Stimulated activated CD4-positive, alpha-beta T cell treated with anti-CD3 and anti-CD28 coated beads, TNF-alpha, amount 100 ng/mL, for 1 hour (primary cell): ENCODE measurements at places on chromosomes 7 and 10.

GRCh38 chr7:111083413-111083812 is 7.5 kb upstream of the LRRN3 start:
- peak; percentile 3 for DNase-seq

- no peak for DNase-seq
Observed at GRCh38 chr10:111089293-111089692, 12.5 kb downstream of the ADRA2A start.

- DNase-seq: no peak
Observed at GRCh38 chr10:7686351-7687171, 16.6 kb upstream of the ITIH2 start.

- no peak for DNase-seq
Observed at GRCh38 chr10:11225935-11226334, 208.3 kb downstream of the CELF2 start.

DNA sequence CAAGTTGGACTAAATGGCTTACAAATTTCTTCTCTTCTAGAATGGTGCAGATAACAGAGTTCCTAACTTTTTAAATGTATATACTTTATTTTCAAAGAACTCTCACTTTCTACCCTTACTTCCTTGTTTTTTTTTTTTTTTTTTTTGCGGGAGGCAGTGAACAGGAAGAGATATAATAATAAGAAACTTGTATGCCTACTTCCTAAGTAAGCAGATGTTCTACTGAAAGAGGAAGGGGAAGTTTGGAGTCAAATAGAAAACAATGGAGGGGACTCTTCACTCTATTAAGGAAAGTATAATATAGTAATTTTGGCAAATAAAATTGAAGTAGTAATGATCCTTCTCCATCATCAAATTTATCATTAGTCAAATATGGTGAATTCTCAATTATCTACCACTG is 754.0 kb downstream of the KCNMA1 start:
- no peak for DNase-seq

DNA sequence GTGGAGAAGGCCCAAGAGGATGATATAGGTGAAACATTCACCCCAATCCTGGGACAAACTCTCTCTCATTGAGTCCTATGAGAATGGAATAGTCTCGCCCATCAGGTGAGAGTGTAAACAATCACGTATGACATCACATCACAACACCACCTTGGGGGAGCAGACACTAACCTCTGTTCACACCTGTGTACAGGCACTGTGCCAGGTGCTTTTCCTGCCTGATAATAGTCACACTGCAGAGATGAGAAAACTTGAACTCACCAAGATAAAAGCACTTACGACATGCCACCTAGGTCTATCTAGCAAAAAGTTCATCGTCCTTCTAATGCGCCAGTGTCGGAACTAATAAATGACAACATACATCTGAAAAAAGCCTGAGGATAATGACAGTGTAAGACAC is 187.8 kb downstream of the FAM107B start:
- DNase-seq: no peak

- DNase-seq: no peak
Observed at GRCh38 chr10:98536551-98536950, 89.8 kb upstream of the HPS1 start.

GRCh38 chr7:141355032-141355431 is 196.2 kb upstream of the AGK start:
- no peak for DNase-seq

- no peak for DNase-seq
Observed at GRCh38 chr10:98424295-98425254, 9.6 kb upstream of the PYROXD2 start.

DNA sequence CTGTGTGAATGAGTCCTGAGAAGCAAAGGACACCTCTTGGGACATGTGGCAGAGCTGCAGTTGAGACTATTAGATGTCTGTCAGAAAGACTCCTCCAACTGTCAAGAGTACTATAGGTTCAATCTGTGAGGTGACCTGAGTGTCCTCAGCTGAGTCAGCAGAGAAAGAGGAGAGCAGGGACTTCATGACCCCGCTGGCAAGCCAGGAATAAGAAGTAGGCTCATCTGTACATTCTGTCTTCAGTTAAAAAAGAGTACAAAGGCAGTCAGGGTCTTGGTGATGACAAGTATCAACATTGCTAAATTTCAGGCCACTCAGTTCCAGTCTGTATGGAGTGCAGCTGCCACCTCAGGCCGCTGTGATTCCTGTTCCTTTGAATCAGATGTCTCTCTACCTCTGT is 25.1 kb downstream of the HECTD2 start:
- DNase-seq: no peak

DNA sequence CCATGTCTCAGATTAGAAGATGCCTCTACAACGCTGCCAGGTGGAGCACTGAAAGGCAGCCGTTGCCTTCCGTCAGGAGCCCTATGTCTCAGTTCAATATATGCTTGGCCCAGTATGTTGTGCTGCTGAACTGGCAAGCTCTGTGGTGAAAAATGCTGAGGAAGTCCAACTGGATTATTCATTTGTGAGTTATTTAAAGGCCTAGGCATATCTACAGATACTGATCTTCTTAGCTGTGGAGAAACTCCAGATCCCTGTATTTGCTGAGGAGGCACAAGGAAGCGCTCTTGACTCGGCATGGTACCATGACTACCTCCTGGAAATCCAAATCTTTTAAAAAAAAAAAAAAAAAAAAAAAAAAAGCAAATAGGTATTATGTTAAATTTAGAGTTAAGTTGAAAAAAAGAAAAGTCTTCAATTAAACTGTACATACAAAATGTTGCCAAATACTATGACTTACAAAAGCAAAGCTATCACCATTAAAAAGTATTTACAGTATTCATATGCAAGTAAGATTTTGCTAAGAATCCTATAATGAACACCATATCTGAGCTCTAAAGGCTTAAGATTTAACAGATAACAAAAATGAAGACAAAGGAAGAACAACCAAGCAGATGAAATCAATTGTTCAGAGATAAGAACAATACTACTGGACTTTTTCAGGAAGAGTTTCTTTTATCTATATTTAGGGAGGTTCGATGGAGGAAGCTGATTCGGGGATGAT is 152.4 kb downstream of the GALNT11 start:
- DNase-seq: no peak

DNA sequence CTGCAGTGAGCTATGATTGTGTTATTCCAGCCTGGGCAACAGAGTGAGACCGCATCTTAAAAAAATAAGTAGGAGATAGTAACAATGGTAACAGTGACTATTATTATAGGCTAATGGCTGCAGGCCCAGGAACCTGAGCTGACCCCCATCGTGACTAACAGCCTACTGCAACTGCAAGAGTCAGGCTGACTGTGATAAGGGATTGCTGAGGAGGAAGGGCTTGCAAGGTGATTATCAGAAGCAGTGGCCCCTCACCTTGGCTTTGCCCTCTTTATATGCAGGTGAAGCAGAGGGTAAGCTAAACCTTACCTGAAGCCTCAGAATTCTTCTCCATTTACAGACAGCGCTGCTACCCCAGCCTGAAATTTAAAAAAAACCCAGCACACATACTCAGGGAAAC is 83.9 kb upstream of the SDK1 start:
- no peak for DNase-seq

- no peak for DNase-seq
Observed at GRCh38 chr7:5620459-5620881, 161.0 kb downstream of the RNF216 start.

- no peak for DNase-seq
Observed at GRCh38 chr10:69916118-69916517, 114.4 kb downstream of the COL13A1 start.

GRCh38 chr10:119455609-119456434 is 86.7 kb downstream of the RGS10 start:
- DNase-seq: no peak

DNA sequence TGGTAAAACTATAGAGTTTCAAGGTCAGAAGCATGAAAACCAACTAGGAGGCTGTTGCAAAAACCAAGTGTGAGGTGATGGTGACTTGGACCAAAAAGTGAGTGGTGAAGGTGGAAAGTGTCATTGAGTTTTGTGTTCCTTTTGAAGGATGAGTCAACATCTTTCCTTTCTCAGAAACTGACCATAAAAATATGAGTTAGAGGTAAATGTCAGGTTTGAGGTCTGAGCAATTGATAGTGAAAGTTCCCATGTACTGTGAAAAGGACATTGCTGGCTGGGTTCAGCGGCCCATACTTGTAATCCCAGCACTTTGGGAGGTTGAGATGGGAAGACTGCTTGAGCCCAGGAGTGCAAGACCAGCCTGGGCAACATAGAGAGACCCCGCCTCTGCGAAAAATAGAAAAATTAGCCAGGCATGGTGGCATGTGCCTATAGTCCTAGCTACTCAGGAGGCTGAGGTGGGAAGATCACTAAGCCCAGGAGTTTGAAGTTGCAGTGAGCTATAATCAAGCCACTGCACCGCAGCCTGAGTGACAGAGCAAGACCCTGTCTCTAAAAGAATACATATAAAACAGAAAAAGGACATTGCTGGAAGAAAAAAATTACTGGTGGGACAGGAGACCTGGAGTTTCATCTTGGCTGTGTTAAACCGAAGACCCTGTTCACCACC is 89.3 kb upstream of the ARID5B start:
- DNase-seq: no peak

GRCh38 chr7:133165529-133165928 is 83.6 kb upstream of the CHCHD3 start:
- no peak for DNase-seq

- no peak for DNase-seq
Observed at GRCh38 chr7:124275411-124275810, 242.5 kb upstream of the TMEM229A start.

GRCh38 chr7:14752301-14752700 is 150.2 kb downstream of the DGKB start:
- DNase-seq: no peak

DNA sequence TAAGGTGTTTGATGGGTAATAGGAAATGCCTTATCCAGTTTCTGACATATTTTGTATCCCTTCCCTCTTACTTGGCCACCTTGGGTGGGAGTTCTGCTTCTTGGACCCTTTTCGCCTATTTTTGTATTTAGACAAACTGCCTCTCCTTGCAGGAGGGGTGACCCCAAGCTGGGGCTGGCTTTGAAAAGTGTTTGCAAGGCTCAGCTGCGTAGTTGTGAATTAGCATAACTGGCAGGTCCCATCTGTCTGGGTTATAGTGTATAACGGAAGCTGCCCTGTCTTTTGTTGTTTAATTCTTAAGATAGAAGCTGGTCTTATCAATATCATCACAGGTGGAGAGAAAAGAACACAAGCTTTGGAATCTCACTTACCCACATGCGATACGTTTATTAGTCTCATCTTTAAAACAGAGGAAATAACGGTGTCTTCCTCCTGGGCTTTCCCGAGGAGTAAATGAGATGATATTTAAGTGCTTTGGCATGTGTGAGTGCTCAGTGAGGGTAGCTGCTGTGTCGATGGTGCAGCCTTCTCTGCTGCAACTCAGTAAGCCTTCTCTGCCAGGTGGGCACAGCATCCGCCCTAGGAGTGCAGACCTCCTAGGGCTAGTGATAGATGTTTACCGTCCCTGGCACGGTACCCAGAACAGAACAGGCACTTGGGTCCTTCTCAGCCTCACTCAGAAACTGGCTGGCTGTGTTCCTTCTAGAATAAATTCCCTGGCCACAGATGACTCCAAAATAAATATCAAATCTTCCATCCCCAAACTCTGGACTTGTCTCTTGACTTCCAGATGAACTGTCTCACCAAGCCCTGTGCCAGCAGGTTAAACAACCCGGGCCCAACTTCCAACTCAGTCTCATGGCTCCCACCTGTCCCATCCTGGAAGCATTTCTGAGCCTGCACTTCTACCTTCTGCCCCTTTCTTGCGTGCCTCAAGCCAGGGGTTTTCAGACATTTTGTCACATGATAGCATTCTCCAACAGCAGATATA is 227.3 kb downstream of the GFRA1 start:
- no peak for DNase-seq

- DNase-seq: no peak
Observed at GRCh38 chr7:141225916-141226618, 152.2 kb downstream of the TMEM178B start.

DNA sequence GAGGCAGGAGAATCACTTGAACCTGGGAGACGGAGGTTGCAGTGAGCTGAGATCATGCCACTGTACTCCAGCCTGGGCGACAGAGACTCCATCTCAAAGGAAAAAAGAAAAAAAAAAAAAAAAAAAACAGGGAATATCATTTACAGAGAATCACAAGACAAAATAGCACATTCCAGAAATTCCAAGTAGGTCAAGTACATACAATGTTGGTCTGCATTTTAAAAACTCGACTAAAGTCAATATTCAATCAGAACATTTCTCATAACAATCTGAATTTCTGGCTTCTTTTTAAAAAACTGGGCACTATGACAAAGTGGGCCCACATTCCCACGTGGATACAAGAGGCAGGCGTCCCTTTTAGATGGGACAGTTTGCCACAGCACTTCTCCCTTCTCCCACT is 12.8 kb downstream of the ZC3HAV1L start:
- DNase-seq: no peak

- DNase-seq: no peak
Observed at GRCh38 chr7:1818575-1819258, 148.6 kb downstream of the ELFN1 start.

DNA sequence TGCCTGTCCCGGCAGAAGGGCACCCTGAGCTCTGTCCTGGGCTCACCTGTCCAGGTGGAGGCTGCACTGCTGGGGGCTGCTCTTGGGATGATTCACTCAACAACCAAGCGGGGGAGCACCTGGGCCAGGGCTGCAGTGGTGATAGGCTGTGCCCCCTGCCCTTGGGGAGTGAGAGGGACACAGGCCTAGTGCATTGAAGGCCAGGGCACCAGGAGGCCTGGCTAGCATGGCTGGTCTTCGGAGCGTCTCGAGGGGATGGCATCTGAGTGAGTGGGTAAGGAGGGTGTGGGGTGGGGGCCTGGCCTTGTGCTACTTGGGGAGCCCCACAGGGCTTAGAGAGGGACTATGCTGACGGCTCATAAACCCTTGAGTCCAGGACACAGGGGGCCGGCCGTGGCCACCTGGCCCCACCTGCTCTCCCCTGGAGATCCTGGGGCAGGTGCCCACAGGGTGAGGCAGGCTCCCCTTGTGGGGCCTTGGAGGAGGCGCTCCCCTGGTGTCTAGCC is 3.1 kb downstream of the PWWP2B start:
- no peak for DNase-seq

DNA sequence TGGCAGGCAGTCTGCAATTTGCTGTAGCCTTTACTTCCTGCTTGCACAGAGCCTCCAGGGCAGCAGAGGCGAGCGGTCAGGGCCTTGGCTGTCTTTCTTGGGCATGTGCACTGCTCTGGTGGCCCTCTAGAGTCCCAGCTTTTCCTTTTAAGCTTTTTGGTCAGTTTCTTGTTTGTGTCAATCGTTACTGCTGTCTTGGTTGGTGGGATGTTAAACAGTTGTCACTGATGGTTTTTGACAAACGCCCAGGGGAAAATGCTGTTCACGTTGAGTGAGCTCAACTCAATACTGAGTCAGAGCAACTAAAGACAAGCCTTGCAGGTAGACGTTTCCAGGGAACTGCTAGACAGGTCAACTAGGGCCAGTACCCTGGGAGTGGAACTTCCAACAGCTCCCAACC is 14.0 kb downstream of the PRKRIP1 start:
- DNase-seq: no peak
